ENCODE measurements at places on chromosomes 1 and 21.

GRCh38 chr1:117110774-117111173, 10.8 kb downstream of the TRIM45 start:
- H3K27ac ChIP-seq = no peak overlapping the region
- no peak for DNase-seq
- H3K36me3 ChIP-seq = no peaks in the 10 kb centered on the region
- H3K4me1 ChIP-seq = no peaks in the 10 kb centered on the region

DNA sequence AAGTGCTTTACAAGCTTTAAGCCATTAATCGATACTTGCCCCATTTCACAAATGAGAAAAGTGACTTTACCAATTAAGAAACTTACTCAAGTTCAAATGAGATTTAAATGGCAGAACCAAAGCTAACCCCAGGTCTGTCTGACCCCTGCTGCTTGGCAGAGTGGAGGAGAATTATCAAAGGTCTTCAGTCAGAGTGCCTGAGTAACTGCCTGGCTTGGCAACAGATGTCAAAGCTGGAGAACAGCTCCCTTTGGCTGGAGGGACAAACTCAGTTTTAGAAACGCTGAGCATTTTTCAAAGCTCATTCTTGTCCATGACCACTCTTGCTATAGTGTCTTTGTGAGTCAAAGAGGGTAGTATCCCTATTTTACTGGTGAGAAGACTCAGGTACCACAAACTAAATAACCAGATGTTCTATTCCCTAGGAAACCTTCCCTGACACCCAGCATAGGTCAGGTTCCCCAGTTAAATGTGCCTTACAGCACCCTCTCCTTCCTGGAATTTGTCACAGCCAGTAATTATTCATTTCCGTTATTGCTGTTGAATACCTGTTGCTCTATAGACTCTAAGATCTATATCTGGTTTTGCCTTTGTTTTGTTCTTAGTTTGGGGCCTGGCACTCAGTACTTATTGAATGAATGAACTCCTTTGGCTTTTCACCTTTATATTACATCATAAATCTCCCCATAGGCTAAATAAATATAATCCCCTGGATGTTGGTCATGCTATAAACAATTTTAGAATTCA, 5.0 kb upstream of the BCAR3 start:
- H3K27me3 ChIP-seq = peaks cover 2% of the 10 kb centered on the region
- no peak overlapping the region for H3K27ac ChIP-seq
- no peaks in the 10 kb centered on the region for H3K36me3 ChIP-seq
- no peak for DNase-seq
- peaks cover 4% of the 10 kb centered on the region for H3K4me1 ChIP-seq
- H3K4me3 ChIP-seq = no peak overlapping the region

DNA sequence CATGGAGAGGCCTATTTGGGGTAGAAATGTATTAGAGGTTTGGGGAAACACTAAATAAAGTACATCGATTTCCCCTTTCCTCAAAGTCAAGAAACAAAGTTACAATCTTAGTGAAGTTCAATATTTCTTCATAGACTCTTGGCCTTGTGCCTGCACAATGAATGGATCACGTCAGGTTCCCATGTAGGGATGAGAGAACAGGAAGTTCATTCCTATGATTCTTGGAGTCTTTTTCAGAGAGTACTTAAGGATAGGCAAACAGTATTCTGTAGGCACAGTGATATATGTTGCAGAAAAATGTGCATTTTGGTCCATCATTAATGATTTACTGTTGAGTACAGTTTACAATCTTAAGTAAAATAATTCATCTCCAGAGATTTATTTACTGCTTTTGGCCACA, 275.5 kb downstream of the RGS7 start:
- no peaks in the 10 kb centered on the region for H3K27me3 ChIP-seq
- H3K4me3 ChIP-seq = no peak overlapping the region
- H3K4me1 ChIP-seq = no peaks in the 10 kb centered on the region

DNA sequence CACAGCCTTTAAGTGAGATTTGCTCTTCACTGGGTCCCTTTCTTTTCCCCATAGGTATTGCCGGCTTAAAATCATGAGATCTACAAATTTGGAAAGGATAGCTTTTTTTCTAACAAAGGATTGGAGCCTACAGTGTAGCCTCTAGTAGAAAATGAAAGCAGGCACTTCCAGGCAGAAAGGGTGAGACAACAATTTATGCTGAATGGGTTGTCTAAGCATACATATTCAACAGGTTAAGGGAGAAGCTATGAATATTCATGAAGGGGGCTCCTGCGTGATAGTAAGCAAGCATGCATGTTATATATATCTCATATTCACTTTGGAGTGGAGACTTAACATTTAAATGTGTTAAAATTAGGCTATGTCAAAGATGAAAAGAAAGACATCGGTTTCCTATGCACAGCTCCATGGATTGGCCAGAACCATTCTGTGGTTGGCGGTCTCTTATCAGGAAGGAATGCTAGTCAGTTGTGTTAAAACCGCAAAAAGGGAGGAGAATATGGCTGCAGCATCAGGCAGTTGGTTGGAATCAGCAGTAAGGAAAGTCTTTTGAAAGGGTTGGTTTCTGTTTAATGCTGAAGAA, 66.0 kb downstream of the VCAM1 start:
- no peak overlapping the region for H3K4me3 ChIP-seq
- DNase-seq = no peak
- H3K4me1 ChIP-seq = no peaks in the 10 kb centered on the region
- H3K27ac ChIP-seq = no peak overlapping the region

DNA sequence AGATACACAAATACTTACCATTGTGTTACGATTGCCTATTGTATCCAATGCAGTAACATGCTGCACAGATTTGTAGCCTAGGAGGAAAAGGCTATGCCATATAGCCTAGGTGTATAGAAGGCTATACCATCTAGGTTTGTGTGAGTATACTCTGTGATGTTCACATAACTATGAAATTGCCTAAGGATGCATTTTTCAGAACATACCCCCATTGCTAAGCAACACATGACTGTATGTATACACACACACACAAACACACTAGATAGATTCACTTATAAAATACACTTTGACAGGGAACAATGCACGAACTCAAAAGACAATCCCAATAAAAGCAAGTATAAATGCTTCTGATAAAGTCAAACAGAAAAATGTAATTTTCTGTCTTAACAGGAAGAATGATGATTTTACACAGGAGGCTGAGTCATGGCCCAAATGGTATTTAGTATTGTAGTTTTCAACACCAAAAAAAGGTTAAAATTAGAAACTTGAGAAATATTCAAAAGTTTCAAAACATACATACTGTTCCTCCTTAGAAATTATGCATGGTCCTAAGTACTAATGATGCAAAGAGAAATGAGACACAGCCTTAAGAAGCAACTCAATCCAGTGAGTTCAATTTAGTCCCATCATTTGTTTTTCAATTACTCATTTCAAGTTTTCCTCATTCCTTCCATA, 12.2 kb downstream of the FH start:
- H3K36me3 ChIP-seq = peaks cover 85% of the 10 kb centered on the region
- no peak for DNase-seq
- no peaks in the 10 kb centered on the region for H3K4me1 ChIP-seq

- no peak for DNase-seq
These were observed 77.6 kb upstream of the CACYBP start for GRCh38 chr1:174922121-174922520.

DNA sequence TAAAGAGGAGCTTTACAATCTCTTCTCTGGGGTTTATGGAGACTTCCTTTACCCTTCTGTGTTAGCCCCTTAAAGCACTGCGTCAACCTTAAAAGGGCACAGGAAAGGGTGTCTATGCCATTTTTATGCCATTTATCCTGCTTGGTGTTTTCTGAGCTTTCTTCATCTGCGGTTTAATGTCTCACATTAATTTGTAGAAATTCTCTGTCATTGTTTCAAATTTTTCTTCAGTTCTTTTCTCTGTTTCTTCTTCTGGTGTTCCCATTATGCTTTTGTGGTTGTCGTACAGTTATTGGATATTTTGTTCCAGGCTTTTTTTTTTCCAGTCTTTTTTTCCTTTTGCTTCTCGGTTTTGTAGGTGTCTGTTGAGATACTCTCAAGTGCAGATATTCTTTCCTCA, 107.9 kb downstream of the OSBPL9 start:
- H3K4me3 ChIP-seq = no peak overlapping the region
- no peaks in the 10 kb centered on the region for H3K36me3 ChIP-seq
- no peak overlapping the region for H3K27ac ChIP-seq
- DNase-seq = no peak
- peaks cover 12% of the 10 kb centered on the region for H3K4me1 ChIP-seq
- no peaks in the 10 kb centered on the region for H3K27me3 ChIP-seq

- peaks cover 18% of the 10 kb centered on the region for H3K4me1 ChIP-seq
- H3K27me3 ChIP-seq = no peaks in the 10 kb centered on the region
- H3K4me3 ChIP-seq = no peak overlapping the region
- no peak for DNase-seq
These were observed 3.9 kb upstream of the ARL8A start for GRCh38 chr1:202148391-202148790.

DNA sequence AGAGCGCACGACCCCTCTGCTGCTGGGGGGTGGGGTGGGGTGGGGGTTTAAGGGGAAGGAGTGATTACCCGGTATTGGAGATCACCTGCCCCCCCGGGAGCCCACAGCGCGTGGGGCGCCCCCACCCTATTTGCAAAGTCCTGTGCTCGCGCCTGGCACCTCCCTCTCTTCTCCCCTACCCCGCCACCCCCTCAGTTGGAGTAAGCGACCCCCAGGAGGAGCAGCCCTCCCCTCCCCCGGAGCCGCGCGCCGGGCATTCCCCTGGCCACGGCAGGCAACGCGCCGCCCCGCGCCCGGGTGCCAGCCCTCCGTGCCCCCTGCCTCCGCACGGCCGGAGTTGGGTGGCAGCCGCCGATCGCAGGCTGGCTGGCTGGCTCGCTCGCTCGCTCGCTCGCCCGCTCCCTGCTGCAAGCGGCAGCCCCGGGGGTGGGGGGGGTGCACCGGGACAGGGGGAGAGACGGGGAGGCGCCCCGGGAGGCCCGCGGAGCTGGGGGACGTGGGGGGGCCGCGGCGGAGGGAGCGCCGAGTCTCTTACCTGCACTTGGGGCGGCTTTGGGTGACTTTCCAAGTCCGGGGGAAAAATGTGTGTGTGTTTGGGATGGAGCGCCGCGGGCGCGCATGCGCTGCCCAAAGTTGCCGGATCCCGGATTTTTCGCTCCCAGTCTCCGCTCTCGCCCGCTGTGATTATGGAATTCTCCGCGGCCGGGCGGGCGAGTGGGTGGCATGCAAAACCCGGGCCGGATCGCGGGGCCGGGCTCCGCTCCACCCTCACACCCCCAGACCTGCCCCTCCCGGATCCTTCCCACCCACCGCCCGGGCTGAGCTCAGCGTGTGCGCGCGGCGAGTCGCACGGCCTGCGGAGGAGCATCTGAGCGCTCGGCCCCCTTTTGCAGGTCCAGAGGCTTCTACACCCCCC, at the start of gene CASZ1:
CASZ1 (minus strand) TSS at position 618 of the 916 bp plus-strand sequence. CDS start 102,757 bp downstream, outside the sequence.
- H3K4me3 ChIP-seq = no peak within 1 kb of the TSS
- peaks cover 25% of the 10 kb centered on the region for H3K4me1 ChIP-seq
- H3K36me3 ChIP-seq = no peaks in the 10 kb centered on the region
- peaks cover 29% of the 10 kb centered on the region for H3K27me3 ChIP-seq
- H3K27ac ChIP-seq = no peak within 1 kb of the TSS
- DNase-seq = no peak

GRCh38 chr1:16260814-16261213, 23.8 kb upstream of the CPLANE2 start:
- no peak for DNase-seq
- peaks cover 14% of the 10 kb centered on the region for H3K36me3 ChIP-seq
- H3K4me1 ChIP-seq = no peaks in the 10 kb centered on the region
- H3K27me3 ChIP-seq = no peaks in the 10 kb centered on the region

GRCh38 chr1:236289492-236290131, 7.9 kb upstream of the ERO1B start:
- H3K36me3 ChIP-seq = no peaks in the 10 kb centered on the region
- no peak for DNase-seq
- no peaks in the 10 kb centered on the region for H3K27me3 ChIP-seq
- H3K4me3 ChIP-seq = no peak overlapping the region
- no peak overlapping the region for H3K27ac ChIP-seq

DNA sequence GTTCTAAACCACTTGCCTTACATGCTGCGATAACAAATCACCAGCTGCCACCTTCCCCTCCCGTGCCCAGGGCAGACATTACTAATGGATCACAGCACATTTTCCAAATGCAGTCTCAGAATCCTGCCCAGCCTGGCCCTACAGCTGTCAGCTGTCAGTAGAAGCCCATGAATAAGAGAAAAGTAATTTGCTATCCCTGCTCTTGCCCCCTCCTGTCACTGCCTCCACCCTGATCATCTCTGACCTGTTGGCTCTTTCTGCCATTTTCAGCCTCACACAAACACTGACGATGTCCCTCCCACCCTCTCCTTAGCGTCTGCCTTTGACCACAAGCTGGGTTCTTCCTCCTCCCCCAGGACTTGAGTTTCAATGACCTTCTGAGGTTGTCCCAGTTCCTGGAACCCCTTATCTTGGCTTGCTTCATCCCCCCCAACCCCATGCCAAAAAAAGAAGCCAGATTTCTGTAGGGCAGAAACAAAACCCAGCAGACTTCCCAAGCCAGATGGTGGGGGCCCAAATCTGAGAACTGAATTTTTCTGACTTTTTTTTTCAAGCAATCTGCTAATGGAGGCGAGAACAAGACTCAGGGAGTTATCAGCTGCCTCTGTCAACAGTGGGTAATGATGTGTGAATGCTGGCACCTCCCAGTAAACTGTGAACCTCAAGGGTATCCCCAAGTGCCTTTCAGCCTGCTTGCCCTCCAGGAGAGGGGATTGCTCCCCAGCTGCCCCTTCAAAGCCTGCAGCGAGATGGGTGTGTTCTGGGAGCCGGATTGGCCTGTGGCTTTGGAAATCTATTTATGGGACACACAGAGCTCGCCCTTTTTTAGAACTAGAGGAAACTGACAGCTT, 216.5 kb upstream of the VAMP3 start:
- no peaks in the 10 kb centered on the region for H3K27me3 ChIP-seq
- H3K4me3 ChIP-seq = no peak overlapping the region
- H3K36me3 ChIP-seq = no peaks in the 10 kb centered on the region
- H3K27ac ChIP-seq = no peak overlapping the region
- no peaks in the 10 kb centered on the region for H3K4me1 ChIP-seq

- DNase-seq = no peak
- H3K4me3 ChIP-seq = no peak overlapping the region
- H3K27ac ChIP-seq = no peak overlapping the region
- H3K4me1 ChIP-seq = peaks cover 17% of the 10 kb centered on the region
These were observed 41.7 kb downstream of the UMODL1 start for GRCh38 chr21:42112857-42113256.

DNA sequence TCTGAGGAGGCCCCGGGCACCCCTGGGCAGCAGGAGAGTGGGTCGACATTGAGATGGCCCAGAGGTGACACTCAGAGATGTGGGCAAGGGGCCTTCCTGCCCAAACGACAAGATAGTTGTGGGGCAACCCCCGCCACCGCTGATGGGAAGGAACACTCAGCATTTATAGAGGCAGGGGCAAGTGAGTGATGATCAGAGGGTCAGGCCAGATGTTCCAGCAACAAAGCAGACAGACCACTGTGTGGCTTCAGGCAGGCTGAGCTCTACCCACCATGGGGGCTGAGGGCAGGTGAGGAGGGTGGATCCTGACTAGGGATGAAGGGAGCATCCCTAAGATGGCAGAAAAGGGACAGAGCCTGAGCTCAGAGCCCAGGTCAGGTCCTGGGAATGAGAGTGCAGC, 362.7 kb downstream of the PTPRU start:
- no peaks in the 10 kb centered on the region for H3K4me1 ChIP-seq
- no peak for DNase-seq
- no peak overlapping the region for H3K4me3 ChIP-seq
- H3K27me3 ChIP-seq = peaks cover 4% of the 10 kb centered on the region

- no peak overlapping the region for H3K4me3 ChIP-seq
- H3K27ac ChIP-seq = no peak overlapping the region
- H3K27me3 ChIP-seq = peaks cover 4% of the 10 kb centered on the region
- no peaks in the 10 kb centered on the region for H3K36me3 ChIP-seq
These were observed 7.0 kb upstream of the CELA2A start for GRCh38 chr1:15449567-15449966.

- H3K27me3 ChIP-seq = no peaks in the 10 kb centered on the region
- H3K4me1 ChIP-seq = no peaks in the 10 kb centered on the region
- H3K4me3 ChIP-seq = no peak overlapping the region
- no peak overlapping the region for H3K27ac ChIP-seq
- no peaks in the 10 kb centered on the region for H3K36me3 ChIP-seq
These were observed 40.8 kb upstream of the IGSF3 start for GRCh38 chr1:116708255-116708900.

All from CD4-positive, alpha-beta T cell (primary cell).